Hematopoietic multipotent progenitor cell treated with erythropoietin and hydrocortisone succinate and interleukin-3 and kit ligand, for 8 days (in vitro differentiated cells): ENCODE measurements at places on chromosomes 1 and 21.

DNA sequence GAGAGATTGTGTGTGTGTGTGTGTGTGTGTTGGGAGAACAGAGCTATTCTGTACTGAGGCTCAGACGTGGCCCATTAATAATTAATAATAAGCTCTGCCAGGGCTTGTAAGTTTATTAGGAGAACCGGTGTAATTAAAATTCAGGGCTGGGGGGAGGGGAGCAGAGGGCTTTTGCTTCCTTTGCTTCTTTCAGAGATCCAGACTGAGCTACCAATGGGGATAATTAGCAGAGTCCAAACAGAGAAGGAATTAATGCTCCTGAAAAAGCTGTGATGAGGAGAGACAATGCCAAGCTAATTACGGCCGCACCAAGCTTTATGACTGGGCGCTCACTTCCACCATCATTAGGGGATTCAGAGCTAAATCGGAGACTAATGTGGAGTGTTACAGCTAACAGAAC is 4.5 kb downstream of the SYT6 start:
- no peak for DNase-seq

DNA sequence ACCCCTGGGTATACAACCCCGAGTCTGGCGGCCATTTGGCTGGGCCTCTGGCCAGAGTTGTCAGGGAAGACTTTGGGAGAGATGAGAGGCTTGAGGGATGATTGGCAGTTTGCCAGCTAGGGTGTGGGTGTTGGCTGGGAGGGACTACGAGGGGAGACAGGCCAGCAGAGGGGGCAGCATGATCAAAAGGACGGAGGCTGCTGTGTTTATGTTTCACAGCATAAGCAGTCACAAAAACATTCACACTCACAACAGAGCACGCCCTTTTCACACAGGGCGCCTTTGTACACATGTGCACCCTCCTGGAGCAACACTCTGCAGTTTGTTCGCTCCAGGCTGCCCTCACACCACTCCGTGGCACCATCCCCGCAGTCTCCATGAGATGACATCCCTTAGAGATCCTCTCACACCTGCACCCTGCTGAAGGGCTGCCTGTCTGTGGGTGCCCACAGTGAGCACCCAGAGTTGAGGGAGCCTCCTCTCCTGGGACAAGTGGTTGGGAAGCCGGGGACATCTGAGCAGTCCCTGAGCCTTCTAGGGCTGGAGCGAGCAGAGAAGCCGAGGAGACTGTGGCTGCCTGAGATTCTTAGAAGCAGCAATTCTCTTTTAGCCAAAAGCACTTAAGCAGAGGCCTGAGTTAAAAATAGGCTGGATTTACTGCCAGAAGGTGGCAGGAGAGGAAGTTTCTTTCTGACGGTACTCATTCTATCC is 15.4 kb downstream of the EFNA3 start:
- DNase-seq, result peak; percentile 53

- DNase-seq, result no peak
Observed at GRCh38 chr21:25964015-25964414, 206.6 kb downstream of the APP start.

GRCh38 chr21:42733037-42733627 is 79.7 kb downstream of the PDE9A start:
- no peak for DNase-seq

DNA sequence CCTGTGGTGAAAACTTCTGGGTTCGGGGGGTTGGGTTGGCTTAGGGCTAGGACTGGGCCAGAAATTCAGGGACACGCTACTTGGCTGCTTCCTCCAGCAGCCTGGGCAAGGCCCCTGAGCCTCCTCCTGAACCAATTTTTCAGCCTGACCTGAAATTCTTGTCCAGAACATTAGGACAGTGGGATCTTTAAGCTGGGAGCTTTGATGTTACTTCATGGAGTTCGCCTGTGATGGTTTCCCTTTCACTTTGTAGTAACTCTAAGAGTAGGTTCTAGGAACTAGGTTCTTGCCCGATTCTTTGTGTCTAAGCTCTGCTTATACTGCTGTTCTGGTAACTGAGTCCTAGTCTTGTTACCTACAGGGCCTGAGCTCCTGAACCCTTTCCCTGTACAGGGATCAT is 75.3 kb downstream of the S1PR1 start:
- no peak for DNase-seq

- peak; percentile 39 for DNase-seq
Observed at GRCh38 chr1:184031409-184032107, 6.0 kb downstream of the COLGALT2 start.

DNA sequence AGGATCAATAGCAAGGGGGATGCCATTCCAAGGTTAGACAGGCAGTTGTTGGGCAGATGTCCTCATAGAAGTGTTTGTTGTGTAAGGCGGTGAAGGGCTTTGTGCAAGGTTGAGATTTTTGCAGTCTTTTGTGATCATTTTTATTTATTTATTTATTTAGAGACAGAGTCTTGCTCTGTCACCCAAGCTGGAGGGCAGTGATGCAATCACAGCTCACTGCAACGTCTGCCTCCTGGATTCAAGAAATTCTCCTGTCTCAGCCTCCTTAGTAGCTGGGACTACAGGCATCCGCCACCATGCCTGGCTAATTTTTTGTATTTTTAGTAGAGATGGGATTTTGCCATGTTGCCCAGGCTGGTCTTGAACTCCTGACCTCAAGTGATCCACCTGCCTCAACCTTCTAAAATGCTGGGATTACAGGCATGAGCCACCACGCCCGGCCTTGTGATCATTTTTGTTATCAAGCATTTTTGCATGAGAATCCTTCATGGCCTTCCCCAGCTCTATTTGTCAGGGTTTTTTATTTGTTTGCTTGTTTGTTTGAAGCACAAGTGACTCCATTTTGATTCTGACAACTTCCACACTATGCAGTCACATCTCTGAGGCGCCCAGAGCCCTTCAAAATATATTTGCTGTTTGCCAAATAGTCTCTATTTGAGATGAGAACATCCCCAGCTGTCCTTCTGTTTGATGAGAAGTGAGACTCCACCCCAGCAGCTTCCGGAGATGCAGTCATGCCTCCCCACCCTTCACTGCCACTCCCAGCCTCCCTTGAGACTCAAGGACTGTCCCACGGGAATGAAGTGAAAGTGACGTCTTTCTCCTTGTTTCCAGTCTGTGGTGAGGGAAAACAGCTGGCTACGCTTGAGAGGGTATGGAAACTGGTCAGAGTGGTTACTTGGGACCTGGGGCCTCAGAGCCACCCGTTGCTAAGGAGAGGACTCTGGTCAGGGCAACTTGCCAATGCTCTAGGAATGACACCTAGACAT is 38.0 kb downstream of the TMEM50B start:
- DNase-seq, result no peak

DNA sequence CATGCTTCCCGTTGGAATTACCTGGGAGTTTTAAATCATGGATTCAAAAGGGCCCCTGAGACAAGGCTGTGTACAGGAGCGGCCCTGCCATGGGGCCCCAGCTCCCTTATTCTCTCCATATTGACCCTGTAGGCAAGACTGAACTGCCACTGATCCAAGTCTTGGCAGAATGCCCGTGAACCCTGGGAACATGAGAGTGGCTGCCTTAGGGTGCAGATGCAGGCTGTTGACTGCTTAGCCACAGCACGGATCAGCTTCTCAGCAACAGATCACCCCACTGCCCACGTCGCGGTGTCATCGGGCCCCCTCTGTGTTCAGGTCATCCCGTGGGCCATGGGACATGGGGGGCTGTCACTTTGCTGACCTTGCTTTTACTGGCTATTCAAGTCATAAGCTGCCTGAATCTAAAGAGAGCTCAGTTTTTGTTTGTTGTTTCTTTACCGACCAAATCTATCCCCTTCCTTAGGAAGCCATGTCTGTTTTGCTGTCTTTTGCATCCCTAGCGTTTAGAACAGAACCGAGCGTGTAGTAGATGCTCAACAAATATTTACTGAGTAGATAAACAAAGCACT is 83.4 kb downstream of the MATN1 start:
- DNase-seq, result no peak

- no peak for DNase-seq
Observed at GRCh38 chr1:68087184-68087583, 36.8 kb upstream of the DIRAS3 start.

- no peak for DNase-seq
Observed at GRCh38 chr1:153929981-153930948, 7.5 kb upstream of the GATAD2B start.

DNA sequence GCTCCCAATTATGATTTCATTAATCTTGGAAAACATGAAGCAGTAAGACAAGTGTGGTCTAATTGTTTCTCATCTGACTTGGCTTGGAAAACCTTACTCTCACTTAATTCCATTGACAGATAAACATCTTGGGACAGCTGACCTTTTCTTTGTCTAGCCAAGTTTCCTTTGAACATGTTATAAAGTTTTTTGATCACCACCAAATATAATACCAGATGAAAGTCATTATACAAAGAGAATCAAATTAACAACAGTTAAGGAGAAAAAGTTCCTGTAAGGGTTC is 50.2 kb downstream of the ALG14 start:
- DNase-seq, result no peak

DNA sequence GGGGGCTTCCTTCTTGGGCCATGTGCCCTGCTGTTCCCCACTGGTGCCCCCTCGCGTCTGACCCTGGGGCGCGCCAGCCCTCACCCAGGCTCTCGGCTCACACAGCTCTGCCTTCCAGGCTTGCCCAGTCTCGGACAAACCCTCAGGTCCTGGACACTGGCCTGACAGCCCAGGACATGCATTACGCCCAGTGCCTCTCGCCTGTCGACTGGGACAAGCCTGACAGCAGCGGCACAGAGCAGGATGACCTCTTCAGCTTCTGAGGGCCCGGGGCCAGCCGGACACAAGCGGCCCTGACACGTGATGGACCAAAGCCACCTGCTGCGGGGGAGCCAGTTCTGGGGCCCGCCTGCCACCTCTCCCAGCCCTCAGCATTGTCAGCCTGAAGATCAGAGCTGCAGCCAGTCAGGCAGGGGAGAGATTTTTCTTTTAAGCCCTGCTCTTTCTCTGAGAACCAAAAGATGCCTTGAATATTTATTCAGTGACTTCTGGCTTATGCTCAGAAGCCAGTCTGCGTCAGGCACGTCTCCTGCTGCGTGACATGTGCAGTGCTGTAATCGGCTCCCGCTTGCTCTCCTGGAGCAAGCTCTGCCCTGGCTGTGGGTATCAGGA is 23.4 kb downstream of the LDLRAP1 start:
- no peak for DNase-seq

- no peak for DNase-seq
Observed at GRCh38 chr21:38504066-38504465, 5.8 kb upstream of the ERG start.

DNA sequence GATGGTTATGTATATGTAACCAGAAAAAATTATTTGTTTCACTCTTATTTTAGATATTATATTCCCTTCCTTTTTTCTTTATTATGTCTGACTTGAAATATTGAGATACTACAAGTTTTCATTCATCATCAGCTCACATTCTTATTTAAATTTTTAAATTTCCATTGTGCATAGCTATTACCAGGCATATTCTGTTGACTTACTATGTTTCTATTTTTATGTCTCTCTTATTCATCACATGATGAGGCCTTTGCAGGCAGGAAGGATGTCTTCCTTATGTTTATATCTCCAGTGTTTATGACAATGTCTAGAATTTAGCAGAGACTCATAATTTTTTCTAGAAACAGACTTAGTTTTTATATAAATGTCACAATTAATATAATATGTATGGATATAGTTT is 221.9 kb upstream of the KCTD3 start:
- DNase-seq, result no peak
